ENCODE measurements at places on chromosomes 3 and 15.

DNA sequence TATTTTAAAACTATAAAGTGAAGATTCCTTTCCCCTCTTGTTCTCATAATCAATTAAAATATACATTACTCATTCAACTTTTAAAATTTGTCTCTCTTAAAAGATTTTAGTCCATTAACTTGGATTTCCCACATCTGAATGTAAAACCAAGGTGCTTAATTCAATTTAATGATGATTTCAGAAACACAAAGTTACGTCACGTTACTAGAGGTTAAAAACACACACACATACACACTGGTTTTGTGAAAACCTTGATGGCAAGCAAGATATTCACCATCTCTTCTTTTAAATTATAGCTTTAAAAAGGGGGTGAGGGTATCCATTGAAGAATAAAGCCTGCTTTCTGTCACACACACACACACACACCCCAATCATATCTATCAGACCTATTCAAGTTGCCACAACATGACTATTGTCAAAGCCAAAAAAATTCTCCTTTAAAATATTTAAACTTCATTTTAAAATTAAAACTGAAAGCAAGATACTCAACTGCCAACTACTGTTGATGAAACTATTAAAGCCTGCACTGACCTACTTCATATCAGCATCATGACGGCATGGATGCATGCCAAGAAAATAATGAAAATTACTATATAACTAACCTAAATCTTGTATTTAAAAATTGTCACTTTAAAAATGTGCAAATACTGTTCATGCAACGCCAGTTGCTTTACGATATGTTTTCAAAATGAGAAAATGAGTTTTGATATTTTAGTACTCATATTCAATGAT lies 2.1 kb downstream of the RFX7 start:
- H3K27me3 ChIP-seq: no peaks in the 10 kb centered on the region
- no peaks in the 10 kb centered on the region for H3K36me3 ChIP-seq
- peak overlapping the region; percentile 34 for H3K4me3 ChIP-seq
- no peak overlapping the region for H3K27ac ChIP-seq
- no peak for DNase-seq

DNA sequence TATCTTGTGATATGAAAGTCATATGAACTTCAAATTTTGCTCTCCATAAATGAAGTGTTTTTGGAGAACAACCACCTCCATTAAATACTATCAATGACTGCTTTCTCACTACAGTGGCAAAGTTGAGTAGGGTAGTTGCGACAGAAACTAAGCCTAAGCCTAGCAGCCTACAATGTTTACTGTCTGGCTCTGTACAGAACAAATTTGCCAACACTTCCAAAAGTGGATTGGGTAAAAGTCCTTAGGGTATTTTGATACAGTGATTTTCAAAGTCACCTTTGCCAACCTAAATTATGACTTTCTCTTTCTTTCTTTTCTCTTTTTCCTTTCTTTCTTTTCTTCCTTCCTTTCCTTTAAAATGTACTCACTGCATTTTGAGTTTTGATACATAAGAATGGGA lies 142.6 kb downstream of the PLCL2 start:
- H3K27me3 ChIP-seq: no peaks in the 10 kb centered on the region
- no peaks in the 10 kb centered on the region for H3K36me3 ChIP-seq

GRCh38 chr3:108017587-108017986 lies 73.2 kb downstream of the CD47 start:
- H3K4me1 ChIP-seq: no peaks in the 10 kb centered on the region
- H3K27ac ChIP-seq: no peak overlapping the region
- no peak for DNase-seq
- H3K4me3 ChIP-seq: no peak overlapping the region

DNA sequence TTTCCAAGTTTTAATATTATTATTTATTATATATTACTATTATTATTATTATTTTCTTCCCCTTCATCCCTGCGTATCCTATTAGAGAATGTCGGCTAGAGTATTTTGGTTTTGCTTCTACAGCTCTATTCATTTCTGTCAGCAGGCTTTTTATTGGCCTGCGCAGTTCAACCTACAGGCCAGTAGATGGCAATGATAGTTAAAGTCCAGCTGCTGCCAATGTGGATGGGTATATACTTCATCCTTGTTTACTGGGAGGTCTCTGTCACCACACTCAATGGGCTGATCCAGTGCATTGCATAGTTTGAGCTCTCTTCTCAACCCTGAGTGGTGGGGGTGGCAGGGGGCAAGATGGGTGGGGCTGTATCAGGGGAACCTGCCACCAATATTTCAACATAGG lies 799.8 kb downstream of the NSUN3 start:
- H3K36me3 ChIP-seq: no peaks in the 10 kb centered on the region
- H3K27ac ChIP-seq: no peak overlapping the region
- H3K27me3 ChIP-seq: no peaks in the 10 kb centered on the region
- H3K4me3 ChIP-seq: no peak overlapping the region
- H3K4me1 ChIP-seq: no peaks in the 10 kb centered on the region
- DNase-seq: peak; percentile 28

- H3K36me3 ChIP-seq: no peaks in the 10 kb centered on the region
- H3K4me1 ChIP-seq: no peaks in the 10 kb centered on the region
- H3K4me3 ChIP-seq: no peak overlapping the region
- no peak for DNase-seq
These were observed 262.5 kb downstream of the PLOD2 start for GRCh38 chr3:145898487-145898886.

DNA sequence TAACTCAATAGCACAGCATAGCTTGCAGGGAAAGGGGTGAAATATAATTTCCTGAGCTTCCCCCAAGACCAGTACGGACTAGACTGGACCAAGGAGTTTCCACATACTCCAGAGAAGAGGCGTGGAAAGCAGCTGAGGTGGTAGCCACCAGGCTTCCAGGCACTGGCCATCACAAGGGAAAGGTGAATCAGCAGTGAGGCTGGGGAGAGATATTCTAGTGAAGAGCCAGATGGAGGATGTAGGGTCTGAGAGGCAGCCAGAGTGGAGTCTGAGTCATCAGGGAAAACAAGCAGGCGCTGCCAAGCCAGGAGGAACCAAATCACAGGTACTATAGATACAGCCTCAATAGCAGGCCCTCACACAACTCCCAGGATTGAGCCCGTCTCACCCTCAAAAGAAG lies 9.6 kb upstream of the RASA2 start:
- no peaks in the 10 kb centered on the region for H3K27me3 ChIP-seq
- no peaks in the 10 kb centered on the region for H3K36me3 ChIP-seq
- no peaks in the 10 kb centered on the region for H3K4me1 ChIP-seq
- H3K27ac ChIP-seq: no peak overlapping the region

Data from kidney (tissue), 22 donors.